NCI-H1105 (cell line): ENCODE measurements at places on chromosomes 11 and 22.

DNA sequence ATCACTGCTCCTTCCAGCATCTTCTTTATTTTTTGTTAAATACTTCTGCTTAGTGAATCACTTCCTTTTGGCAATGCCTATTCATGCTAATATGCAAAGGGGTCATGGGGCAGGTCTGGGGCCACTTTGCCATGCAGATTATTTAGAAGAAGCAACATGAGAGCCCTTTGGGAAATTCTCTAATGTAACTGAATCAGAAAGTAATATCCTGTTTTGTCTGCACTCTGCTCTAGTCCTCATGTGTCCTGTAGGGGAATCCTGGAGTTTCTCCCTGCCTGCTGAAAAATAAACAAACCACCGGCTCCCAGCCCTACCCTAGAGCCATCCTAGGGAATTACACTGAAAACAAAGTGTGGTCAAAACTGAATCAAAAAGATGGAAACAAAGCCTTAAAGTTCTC is 176.5 kb upstream of the POU2AF2 start:
- no peak for DNase-seq

DNA sequence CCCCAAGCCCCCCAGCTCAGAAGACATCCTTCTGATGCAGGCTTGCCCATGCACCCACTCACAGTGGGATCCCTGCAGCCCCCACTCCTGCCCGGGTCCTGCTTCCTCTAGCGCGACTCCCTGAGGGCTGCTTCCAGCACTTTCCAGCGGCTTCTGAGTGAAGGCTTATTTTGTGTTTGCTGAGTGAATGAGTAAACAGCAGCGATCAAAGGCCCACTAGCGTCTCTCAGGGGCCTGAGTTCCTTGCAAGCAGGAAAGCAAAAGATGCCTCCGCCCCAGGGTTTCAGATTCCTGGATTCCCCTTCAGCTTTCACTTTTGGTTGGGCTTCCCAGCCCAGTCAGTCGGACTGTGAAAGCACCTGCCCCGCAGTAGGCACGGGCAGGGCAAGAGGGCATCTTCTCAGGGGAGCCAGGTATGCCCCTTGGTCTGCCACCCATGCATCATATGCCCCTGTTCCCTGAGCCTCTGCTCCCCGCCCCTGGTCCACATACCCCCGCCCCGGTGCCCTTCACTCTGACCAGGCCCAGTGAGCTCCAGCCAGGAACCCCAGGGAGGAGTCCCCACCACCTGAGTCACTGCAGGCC is 9.2 kb downstream of the FADD start:
- no peak for DNase-seq

DNA sequence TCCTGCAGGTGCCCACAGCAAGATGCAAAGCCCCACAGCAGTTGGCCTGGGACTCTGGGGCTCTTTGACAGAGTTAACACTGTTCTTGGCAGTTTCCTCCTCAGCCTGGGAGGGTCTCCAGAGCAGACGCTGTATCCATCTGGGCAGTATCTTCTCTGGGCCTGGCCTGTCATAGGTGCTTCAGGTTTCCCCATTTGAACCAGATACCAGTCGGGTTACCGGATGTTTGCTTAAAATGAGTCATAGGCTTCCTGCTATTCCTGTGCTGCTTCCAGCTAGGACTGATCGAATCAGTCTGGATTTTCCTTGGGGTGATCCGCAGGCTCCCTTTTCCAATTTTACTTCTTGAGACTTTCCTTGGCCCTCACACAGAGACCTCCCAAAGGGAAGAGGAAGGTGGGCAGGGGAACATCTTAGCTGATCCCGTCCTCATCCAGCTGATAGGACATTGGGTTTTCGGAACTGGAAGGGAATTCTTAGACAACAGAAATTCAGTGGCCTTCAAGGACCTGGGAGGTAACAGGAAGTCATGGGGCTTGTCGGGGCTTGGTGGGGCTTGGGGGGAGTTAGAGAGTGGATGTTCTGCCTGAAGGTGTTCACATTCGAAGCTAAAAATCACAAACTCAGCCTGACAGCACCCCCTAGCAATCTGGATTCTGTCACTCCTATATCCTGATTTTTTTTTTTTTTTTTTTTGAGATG is 2.4 kb upstream of the RANGAP1 start:
- no peak for DNase-seq

- no peak for DNase-seq
These were observed 120.0 kb upstream of the BDNF start for GRCh38 chr11:27820249-27820648.
